ENCODE measurements at places on chromosomes 4 and X. TPM values are rescaled to one million over a fixed set of nuclear protein-coding genes. Genes with fewer than 3 reads are reported as not detected.

The GAGE2A gene
- 4.9 TPM for total RNA-seq

- no peak for DNase-seq
Measured at GRCh38 chr4:110245577-110245976, 47.2 kb upstream of the ELOVL6 start.

GRCh38 chr4:66501997-66502396 lies 831.7 kb upstream of the EPHA5 start:
- no peak for DNase-seq

DNA sequence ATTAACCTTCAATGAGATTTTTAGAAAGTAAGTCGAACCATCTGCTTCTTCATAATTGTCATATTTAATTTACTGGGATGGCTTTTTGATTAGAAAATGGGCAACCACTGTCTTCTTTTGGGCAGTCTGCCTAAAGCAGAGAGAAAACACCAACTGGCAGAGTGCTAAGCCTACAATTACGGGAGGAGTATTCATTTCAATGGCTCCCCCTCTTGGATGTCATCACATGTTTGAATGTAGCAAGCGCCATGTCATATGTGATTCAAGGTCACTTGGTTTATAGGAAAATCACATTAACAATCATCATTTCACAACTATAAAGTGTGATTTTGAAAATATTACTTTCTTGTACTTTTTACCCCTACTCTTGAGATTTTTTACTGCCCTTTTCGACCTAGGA lies 261.9 kb downstream of the FRMPD4 start:
- no peak for DNase-seq
